Right renal cortex interstitium (tissue), 3 donors: ENCODE measurements at places on chromosomes 12 and 14. TPM values are rescaled to one million over a fixed set of nuclear protein-coding genes. Genes with fewer than 3 reads are reported as not detected.

DNA sequence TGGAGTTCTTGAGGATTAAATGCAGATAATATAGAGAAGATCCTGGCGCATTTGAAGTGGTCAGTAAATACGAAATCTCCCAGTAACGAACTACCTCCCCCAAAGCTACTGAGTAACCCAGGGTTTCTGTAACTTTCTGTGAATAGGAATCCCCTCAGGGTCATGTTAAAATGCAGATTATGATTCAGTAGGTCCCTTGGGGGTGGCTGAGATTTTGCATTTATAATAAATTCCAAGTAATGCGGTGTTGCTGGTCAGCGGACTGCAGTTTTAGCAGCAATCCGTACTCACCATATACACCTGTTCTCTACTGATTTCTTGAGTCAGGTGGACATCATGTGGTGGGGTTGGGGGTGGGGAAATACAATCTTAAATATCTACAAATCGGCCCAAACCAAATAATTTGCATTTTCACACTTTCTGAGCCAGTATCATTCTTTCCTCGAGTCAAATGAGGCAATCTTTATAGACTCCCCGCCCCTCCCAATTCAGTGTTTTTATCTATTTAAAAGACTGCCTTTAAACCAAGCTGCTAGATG, 868 bp downstream of the SPATA7 start:
- DNase-seq: no peak

CCDC177 gene
- 0.08 TPM for polyA plus RNA-seq

DNA sequence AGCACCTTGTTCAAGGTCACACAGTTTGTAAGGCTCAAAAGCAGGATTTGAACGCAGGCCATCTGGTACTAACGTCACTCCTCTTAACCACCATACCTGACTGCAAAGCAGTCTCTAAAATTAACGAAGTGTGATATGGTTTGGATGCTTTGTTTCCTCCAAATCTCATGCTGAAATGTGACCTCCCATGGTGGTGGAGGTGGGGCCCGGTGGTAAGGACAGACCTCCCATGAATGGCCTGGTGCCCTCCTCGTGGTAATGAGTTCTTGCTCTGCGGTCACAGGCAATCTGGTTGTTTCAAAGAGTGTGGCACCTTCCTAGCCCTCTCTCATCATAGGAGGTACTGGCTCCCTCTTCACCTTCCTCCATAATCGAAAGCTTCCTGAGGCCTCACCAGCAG, 102.2 kb upstream of the BCL2L14 start:
- DNase-seq: no peak

GRCh38 chr12:112327209-112327938, 54.9 kb downstream of the HECTD4 start:
- DNase-seq: no peak

DNA sequence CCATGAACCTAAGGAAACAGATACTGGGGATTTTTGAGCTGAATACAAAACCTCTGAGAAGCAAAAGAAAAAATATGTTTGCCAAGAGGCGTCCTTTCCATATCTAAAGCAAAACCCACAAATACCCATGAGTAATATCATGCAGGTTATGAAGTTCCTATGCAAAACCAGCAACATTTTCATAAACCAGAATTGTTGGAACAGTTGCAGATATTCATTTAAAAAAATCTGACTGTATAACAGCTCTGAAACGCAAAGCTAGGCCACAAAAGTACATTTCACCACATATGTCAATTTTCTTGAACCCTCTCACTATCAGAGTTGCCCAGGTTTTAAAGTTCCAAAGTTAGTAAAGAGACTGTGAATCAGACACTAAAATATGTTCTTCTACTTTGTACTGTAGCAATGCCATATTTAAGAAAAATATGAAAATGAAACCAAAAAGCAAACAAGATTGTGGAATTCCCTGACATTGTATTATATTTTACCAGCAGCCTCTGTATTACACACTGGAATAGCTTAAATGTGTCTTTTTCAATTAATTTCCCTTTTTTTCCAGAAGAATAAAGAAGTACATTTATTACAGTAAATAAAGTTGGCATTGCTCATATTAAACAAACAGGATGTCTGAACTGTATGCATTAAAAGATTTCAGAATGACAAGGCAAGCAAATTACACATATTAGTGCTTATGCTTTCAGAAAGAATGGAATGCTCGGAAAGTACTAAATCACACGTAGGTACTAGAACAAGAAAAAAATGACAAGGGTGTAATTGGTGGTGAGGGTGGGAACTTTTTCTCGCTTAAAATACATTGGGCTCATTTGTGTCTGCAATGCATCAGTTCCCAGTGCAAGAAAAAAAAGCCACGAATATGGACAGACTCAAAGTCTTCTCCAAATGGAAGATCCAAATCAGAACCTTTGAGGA, 33.6 kb upstream of the HIF1A start:
- DNase-seq: no peak

DNA sequence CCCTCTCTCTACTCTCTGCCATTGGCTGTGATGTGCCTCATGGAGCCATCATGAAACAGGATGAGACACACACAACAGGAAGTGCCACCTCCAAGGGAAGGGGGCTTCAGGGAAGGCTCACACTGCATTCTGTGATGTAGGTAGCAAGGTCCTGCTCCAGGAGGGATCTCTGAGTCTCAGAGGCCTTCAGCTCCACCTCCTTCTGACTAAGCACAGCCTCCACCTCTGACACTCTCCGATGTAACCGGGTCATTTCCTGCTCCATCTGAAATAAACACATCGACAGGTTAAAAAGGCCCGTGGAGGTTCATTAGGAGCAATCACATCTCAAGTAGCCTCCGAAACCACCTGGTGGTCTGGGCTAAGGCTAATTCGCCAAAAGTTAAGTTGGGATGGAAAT, 93.3 kb downstream of the CIT start:
- no peak for DNase-seq

DNA sequence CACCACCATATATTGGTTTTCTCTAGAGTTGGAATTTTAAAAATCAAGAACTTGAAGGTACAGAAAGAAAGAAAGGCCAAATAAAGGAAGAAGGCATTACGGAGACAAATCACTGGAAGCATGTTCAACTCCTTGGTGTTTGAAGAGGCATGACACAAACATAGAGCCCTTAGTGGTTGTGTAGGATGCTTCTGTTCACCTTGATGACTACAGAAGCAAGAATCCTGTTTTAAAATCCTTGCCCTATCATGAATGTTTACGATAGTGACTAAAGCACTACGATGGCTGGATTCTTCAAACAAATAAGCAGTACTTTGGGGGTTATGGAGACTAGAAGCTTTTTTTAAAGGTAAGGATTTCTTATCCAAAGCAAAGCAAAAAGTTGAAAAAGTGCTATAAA, 10.3 kb upstream of the ISM2 start:
- no peak for DNase-seq
